ENCODE measurements at places on chromosomes 1 and 21. TPM values are rescaled to one million over a fixed set of nuclear protein-coding genes. Genes with fewer than 3 reads are reported as not detected.
A peak's percentile ranks its signal among the peaks of the same experiment; 100 is the strongest.

GON4L gene
- total RNA-seq, result 40.8 TPM

HNRNPR gene
- 194 TPM for total RNA-seq

DNA sequence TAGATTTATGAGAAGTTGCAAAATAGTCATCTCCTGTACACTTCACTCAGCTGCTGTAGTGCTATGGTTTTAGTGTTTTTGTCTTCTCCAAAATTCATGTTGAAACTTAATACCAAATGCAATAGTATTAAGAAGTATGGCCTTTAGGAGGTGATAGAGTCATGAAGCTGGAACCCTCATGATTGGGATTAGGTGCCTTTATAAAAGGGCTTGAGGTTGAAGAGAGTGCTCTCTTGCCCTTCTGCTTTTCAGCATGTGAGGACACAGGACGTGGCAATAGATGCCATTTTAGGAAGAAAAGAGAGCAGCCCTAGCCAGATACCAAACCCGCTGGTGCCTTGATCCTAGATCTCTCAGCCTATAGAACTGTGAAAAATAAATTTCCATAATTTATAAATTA, 87.6 kb downstream of the CTH start:
- H3K36me3 ChIP-seq, result no peaks in the 10 kb centered on the region
- no peak overlapping the region for H3K27ac ChIP-seq
- no peak overlapping the region for H3K4me3 ChIP-seq

DNA sequence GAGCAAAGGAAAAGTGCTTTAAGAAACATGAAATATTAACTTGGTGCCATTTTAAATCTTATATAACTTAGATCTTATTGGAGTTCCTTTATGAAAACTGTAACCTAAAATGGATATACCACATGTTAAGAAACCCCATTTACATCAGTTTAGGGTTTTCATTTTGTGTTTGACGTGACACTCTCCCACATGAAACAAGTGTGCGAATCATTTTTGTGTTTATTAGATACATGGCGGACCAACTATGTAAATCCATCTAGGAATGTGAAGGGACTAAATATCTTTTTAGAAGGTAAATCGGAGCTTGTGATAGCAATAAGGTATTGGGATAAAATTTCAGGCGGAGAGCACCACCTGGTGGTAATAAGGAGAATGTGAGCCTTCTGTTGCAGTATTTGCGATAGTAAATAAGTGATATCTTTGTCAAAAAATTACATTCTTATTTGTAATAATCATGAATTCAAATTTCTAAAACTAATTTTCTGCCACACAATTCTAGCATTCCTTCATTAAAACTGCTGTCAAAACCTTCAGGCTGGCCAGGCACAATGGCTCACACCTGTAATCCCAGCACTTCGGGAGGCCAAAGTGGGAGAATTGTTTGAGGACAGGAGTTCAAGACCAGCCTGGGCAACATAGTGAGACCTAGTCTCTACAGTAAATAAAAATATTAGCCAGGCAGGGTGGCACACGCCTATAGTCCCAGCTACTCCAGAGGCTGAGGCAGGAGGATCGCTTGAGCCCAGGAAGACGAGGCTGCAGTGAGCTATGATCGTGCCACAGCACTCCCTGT, 31.3 kb downstream of the SMAP2 start:
- H3K27ac ChIP-seq, result no peak overlapping the region
- no peaks in the 10 kb centered on the region for H3K27me3 ChIP-seq
- H3K4me3 ChIP-seq, result no peak overlapping the region
- no peaks in the 10 kb centered on the region for H3K36me3 ChIP-seq
- DNase-seq, result peak; percentile 51
- H3K4me1 ChIP-seq, result no peaks in the 10 kb centered on the region

GRCh38 chr21:15001857-15002606, 62.8 kb downstream of the NRIP1 start:
- no peaks in the 10 kb centered on the region for H3K36me3 ChIP-seq
- no peak overlapping the region for H3K4me3 ChIP-seq
- H3K27ac ChIP-seq, result no peak overlapping the region
- DNase-seq, result no peak
- H3K27me3 ChIP-seq, result no peaks in the 10 kb centered on the region
